ENCODE measurements at places on chromosomes 12 and 14.

DNA sequence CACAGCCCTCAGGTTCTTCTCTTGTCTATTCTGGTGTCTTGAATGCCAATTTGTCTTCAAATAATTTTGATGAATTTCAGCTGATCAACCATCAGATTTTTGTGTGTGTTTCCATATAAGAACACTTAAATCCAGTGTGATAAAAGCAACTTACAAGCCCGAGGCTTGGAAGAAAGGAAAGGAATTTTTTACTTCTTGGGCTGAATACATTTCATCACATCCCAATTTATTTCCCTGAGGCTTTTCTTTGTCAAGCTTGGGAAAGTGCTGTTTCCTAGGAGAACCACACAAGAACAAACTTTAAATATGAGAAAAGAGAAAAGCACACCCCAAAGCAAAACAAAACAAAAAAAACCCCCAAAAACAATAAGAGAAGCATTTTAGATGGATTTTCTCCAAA lies 26.6 kb downstream of the GPRC5D start:
- no peak overlapping the region for H3K4me3 ChIP-seq
- peak overlapping the region; percentile 65 for H3K27ac ChIP-seq
- H3K27me3 ChIP-seq = no peaks in the 10 kb centered on the region
- H3K4me1 ChIP-seq = peaks cover 27% of the 10 kb centered on the region
- no peak for DNase-seq

- H3K27ac ChIP-seq = no peak overlapping the region
- no peaks in the 10 kb centered on the region for H3K27me3 ChIP-seq
Observed at GRCh38 chr14:99736603-99737371, 52.7 kb downstream of the CYP46A1 start.

- DNase-seq = no peak
- H3K36me3 ChIP-seq = no peaks in the 10 kb centered on the region
- H3K27ac ChIP-seq = no peak overlapping the region
- no peak overlapping the region for H3K4me3 ChIP-seq
Observed at GRCh38 chr14:50719911-50720759, 52.0 kb upstream of the SAV1 start.

DNA sequence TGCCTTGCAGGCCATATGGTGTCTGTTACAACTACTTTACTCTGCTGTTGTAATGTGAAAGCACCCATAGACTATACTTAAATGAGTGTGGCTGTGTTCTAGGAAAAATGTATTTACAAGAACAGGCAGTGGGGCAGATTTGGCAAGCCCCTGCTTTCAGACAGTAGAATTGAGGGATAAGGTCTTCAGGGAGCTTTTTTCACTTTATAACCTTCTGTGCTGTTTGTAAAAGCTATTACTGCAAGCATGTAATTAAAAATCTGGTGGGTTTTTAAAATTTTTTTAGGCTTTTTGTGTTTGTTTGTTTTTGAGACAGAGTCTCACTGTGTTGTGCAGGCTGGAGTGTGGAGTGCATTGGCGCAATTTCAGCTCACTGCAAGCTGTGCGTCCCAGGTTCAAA lies 73.9 kb downstream of the VEZT start:
- no peak for DNase-seq
- no peaks in the 10 kb centered on the region for H3K4me1 ChIP-seq
- no peaks in the 10 kb centered on the region for H3K36me3 ChIP-seq

GRCh38 chr12:114671066-114671442 lies 12.9 kb downstream of the TBX3 start:
- no peak overlapping the region for H3K27ac ChIP-seq
- no peaks in the 10 kb centered on the region for H3K27me3 ChIP-seq
- no peak overlapping the region for H3K4me3 ChIP-seq
- H3K4me1 ChIP-seq = peaks cover 13% of the 10 kb centered on the region
- no peak for DNase-seq

DNA sequence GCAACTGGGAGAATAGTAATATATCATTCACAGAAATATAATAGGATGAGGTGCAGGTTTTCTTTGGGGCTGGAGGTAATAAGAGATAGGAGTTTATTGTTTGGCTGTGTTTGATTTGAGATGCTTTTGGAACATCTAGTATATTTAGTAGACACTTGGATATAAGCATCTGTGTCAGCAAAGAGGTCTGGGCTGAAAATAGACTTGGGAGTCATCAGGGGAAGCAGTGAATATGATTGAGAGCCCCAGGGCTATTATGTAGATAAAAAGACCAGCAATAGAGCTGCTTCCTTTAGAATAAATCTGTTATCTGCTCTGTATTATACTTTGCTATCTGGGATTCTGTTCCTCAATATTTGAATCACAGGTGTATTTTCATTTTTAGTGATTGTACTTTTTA lies 36.6 kb downstream of the SPATA7 start:
- DNase-seq = no peak
- H3K36me3 ChIP-seq = no peaks in the 10 kb centered on the region
- no peak overlapping the region for H3K4me3 ChIP-seq

GRCh38 chr12:25979059-25979458 lies 20.6 kb downstream of the RASSF8 start:
- DNase-seq = no peak
- peaks cover 9% of the 10 kb centered on the region for H3K4me1 ChIP-seq
- H3K27ac ChIP-seq = no peak overlapping the region
- no peaks in the 10 kb centered on the region for H3K27me3 ChIP-seq

GRCh38 chr14:30651937-30652336 lies 29.8 kb downstream of the SCFD1 start:
- DNase-seq = no peak
- no peaks in the 10 kb centered on the region for H3K4me1 ChIP-seq
- no peak overlapping the region for H3K27ac ChIP-seq
- no peaks in the 10 kb centered on the region for H3K36me3 ChIP-seq
- no peaks in the 10 kb centered on the region for H3K27me3 ChIP-seq

GRCh38 chr12:66159123-66159522 lies 10.7 kb downstream of the TMBIM4 start:
- no peak overlapping the region for H3K27ac ChIP-seq
- no peak for DNase-seq
- no peaks in the 10 kb centered on the region for H3K27me3 ChIP-seq
- H3K36me3 ChIP-seq = no peaks in the 10 kb centered on the region
- H3K4me1 ChIP-seq = no peaks in the 10 kb centered on the region

GRCh38 chr12:51152953-51153352 lies 20.0 kb downstream of the TFCP2 start:
- no peaks in the 10 kb centered on the region for H3K4me1 ChIP-seq
- H3K27me3 ChIP-seq = no peaks in the 10 kb centered on the region
- DNase-seq = no peak
- no peaks in the 10 kb centered on the region for H3K36me3 ChIP-seq

DNA sequence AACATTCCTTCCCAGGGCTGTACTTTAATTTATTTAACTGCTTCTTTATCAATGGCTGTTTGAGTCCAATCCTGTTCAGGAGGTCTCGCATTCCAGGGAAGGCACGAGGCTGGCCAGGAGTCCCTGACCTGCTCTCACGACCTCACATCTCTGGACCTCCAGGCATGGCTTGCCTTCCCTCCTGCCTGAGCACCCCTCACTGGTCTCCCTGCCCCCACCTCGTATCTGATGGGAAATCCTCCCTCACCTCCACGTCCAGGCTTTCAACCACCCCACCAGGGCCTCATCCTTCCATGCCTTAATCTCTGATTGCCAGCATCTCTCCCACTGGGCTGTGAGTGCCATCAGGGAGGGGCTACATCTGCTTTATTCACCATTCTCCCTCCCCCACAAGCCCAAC lies 29.0 kb downstream of the PRKAB1 start:
- H3K27ac ChIP-seq = no peak overlapping the region
- H3K27me3 ChIP-seq = no peaks in the 10 kb centered on the region
- H3K4me3 ChIP-seq = no peak overlapping the region
- H3K36me3 ChIP-seq = peaks cover 1% of the 10 kb centered on the region
- H3K4me1 ChIP-seq = no peaks in the 10 kb centered on the region

GRCh38 chr12:108120863-108121165 lies 8.3 kb upstream of the WSCD2 start:
- no peaks in the 10 kb centered on the region for H3K4me1 ChIP-seq
- DNase-seq = no peak
- no peak overlapping the region for H3K4me3 ChIP-seq
- H3K27ac ChIP-seq = no peak overlapping the region
- no peaks in the 10 kb centered on the region for H3K36me3 ChIP-seq

GRCh38 chr14:63747846-63748245 lies 20.0 kb upstream of the SGPP1 start:
- peaks cover 8% of the 10 kb centered on the region for H3K4me1 ChIP-seq
- H3K27ac ChIP-seq = no peak overlapping the region
- H3K36me3 ChIP-seq = no peaks in the 10 kb centered on the region
- H3K27me3 ChIP-seq = no peaks in the 10 kb centered on the region
- no peak for DNase-seq
- H3K4me3 ChIP-seq = no peak overlapping the region

DNA sequence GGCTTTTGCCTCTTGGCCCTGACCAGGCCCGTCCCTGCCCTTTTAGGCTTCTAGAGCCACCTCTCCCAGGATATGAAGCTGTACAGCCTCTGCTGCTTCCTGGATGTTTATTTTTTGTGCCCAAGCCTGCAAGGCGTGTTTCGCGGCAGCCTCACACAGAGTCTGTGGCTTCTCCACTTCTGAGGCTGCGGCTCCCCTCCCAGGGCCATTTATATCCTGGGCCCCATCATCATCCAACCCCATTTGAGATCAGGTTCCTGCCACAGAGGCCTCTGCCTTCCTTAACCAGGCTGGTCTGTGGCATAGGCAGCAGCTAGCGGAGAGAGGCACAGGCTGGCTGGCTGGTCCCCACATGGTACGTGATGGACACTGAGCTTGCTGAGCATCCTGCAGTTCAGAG lies 114.1 kb upstream of the PWP1 start:
- H3K4me1 ChIP-seq = no peaks in the 10 kb centered on the region
- no peak overlapping the region for H3K4me3 ChIP-seq
- no peak for DNase-seq
- H3K27me3 ChIP-seq = no peaks in the 10 kb centered on the region
- no peak overlapping the region for H3K27ac ChIP-seq

GRCh38 chr12:132946246-132946820 lies 9.8 kb downstream of the ZNF605 start:
- no peak overlapping the region for H3K4me3 ChIP-seq
- no peak for DNase-seq
- no peak overlapping the region for H3K27ac ChIP-seq
- no peaks in the 10 kb centered on the region for H3K4me1 ChIP-seq

Data from Caco-2 (cell line).